ENCODE measurements at places on chromosomes 2 and 18.

- no peak for DNase-seq
These were observed 82.3 kb downstream of the ARL4C start for GRCh38 chr2:234414596-234414995.

DNA sequence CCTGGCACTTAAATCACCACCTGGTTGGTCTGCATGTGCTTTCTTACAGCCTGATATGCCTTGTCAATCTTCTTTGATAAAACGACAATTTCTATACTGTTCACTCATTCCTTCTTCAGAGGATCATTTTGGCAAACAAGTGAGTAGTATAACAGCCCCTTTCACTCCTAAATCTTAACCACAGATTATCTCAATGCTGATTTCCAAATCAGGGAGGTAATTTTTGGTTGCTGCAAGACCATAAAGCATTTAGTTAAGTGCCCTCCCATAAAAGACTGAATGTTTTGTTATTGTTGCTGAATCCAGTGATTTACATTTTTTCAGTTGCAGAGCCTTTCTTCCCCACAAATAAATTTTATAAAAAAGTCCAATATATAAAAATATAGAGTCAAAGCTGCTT lies 129.2 kb upstream of the CYP26B1 start:
- no peak for DNase-seq

DNA sequence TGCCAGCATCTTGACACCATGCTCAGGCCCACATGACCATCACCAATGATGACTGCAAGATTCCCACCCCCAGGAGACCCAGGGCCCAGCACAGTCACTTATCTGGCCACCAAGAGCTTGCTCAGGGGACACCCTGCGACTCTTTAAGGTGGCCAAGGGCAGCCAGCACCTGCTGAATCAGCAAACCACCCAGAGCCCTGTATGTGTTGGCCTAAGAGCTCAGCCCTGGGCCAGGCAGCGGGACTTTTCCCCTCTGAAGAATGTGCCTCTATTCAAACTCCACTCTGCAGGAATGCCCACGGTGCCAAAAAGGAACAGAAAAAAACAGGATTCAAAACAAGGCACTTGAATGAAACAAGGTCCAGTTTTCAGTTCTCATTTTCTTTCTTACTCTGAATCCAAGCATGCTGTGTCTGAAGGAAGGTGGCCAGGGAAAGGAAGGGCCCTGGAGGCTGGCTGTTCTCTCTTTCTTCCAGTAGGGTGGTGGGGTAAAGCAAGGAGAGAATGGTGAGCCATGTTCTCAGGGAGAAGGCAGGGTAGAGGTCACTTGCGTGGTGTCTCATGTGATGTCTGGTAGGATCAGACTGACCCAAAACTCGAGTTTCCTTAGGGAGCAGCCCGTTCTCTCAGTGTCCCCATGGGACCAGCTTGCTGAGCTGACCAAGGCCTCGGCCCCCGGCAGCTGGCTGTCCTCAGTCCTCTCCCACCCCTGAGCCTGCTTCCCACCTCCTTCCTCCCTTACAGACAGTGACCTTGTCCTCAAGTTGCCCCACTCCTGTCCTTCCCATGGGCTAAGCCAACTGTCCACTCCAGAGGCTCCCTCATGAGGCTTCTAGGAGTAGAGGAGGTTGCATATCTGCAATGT lies 150.0 kb downstream of the RNF152 start:
- no peak for DNase-seq

- no peak for DNase-seq
These were observed 20.1 kb downstream of the SLC66A3 start for GRCh38 chr2:11175293-11175795.

GRCh38 chr2:59296279-59296678 lies 1055.2 kb upstream of the FANCL start:
- DNase-seq, result no peak

GRCh38 chr2:201777043-201777442 lies 3.7 kb downstream of the ALS2 start:
- DNase-seq, result no peak

GRCh38 chr2:147135376-147135775 lies 709.5 kb upstream of the ACVR2A start:
- DNase-seq, result no peak

DNA sequence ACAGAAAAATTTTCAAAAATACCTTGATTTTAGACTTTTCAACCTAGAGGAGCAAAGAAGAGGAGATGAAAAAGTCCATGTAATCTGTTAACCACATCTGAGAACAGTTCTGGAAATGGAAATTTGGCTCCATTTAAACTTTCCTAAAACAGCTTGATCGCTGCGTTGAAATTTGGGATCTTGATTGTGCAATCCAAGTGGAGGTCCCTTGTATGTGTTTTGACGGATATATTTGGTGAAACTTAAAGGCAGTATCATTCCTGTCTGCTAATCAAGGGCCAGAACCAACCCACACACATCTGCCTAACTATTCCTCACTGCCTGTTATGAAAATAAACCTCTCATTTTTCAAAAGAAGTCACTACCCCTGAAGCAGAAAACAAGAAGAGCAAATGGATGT lies 46.6 kb downstream of the SPATS2L start:
- no peak for DNase-seq

- DNase-seq, result no peak
These were observed 208.0 kb downstream of the TWIST2 start for GRCh38 chr2:239055756-239056493.

- DNase-seq, result no peak
These were observed 209.1 kb upstream of the KCNJ3 start for GRCh38 chr2:154489266-154489858.

DNA sequence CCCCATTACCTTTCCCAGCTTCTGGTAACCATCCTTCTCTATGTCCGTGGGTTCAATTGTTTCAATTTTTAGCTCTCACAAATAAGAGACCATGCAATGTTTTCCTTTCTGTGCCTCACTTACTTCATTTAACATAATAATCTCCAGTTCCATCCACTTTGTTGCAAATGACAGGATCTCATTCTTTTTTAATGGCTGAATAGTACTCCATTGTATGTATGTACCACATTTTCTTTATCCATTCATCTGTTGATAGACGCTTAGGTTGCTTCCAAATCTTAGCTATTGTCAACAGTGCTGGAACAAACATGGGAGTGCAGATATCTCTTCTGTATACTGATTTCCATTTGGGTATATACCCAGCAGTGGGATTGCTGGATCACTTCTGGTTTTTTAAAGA lies 1.8 kb downstream of the CABYR start:
- DNase-seq, result no peak

- DNase-seq, result no peak
These were observed 103.3 kb downstream of the TMEM18 start for GRCh38 chr2:573805-574392.

DNA sequence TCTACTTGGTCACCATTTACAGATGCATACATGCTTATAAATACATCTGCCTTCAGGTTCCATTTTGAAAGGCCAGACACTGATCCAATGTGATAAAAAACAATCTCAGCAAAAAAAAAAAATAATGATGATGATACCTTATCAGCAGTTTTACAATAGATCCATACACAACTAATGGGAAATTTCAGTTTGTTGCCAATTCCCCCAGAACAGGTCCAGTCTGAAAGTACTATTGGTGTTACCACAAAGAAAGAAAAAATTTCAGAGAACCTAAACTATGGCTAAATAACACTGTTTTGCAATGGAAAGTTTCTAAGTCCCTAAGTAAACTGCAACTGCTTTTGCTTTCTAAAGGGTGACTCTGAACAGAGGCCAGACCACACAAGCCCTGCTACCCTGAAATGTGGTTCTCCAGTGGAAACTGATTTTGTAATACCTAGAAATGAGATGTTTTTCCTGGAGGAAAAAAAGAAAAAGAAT lies 54.1 kb downstream of the LPIN2 start:
- no peak for DNase-seq

DNA sequence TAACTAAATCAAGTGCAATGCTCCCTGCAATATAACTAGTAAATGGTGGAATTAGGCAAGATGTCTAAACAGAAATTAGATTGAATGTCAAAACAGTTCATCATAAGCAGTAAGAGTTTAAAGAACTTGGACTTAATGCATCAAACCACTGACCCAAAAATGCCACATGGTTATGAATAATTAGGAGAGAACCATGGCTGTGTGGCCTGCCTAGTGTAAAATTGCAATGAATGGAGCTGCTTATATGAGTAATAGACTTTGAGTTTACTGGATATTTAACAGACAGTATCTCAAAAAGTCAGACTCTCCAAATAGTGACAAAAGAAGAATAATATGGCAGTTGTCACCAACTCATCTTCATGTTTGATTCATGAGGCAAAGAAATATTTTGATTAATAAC lies 101.6 kb upstream of the COL5A2 start:
- no peak for DNase-seq

- no peak for DNase-seq
These were observed 4.3 kb downstream of the ITPRIPL1 start for GRCh38 chr2:96329456-96329855.

GRCh38 chr2:223300326-223300725 lies 248.3 kb downstream of the KCNE4 start:
- DNase-seq, result no peak
